Stimulated activated CD8-positive, alpha-beta memory T cell treated with anti-CD3 and anti-CD28 coated beads, Interleukin-7, amount 100 ng/mL, for 24 hours (primary cell): ENCODE measurements at places on chromosomes 12 and 14.

DNA sequence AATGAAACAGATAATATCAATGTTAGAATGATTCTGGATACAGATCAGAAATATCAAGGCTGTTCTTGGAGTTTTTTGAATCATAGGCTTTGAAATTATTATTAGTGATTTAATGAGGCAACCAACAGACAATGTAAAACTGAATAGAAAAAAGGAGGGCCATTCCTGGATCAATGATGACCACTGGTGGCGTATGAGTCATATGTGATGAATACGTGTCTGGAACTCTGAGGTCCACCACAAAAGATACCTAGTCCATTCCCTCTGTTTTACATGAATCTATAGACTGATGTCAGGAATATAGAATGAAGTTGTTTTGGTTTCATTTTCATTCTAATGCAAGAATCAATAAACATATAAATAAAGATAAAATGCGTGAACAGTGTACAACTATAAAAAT, 78.3 kb upstream of the RTL1 start:
- DNase-seq = no peak

DNA sequence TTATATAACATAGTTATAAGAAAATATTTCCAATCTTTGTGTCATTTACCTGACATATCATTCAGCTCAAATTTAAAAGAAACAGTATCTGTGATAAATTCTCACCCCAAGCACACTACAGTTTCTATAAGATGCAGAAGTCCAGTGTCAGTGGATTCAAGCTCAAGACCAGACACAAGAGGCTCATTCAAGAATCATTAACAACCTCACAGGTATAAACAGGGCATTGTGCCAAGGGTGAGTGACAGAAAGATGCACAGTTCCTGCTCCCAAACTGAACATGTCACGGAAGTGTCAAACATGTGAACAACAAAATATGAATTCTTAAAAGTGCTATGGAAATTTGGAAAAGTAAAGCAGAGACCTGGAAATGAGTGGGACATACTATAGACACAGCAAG, 12.8 kb downstream of the ATP2B1 start:
- DNase-seq = no peak

DNA sequence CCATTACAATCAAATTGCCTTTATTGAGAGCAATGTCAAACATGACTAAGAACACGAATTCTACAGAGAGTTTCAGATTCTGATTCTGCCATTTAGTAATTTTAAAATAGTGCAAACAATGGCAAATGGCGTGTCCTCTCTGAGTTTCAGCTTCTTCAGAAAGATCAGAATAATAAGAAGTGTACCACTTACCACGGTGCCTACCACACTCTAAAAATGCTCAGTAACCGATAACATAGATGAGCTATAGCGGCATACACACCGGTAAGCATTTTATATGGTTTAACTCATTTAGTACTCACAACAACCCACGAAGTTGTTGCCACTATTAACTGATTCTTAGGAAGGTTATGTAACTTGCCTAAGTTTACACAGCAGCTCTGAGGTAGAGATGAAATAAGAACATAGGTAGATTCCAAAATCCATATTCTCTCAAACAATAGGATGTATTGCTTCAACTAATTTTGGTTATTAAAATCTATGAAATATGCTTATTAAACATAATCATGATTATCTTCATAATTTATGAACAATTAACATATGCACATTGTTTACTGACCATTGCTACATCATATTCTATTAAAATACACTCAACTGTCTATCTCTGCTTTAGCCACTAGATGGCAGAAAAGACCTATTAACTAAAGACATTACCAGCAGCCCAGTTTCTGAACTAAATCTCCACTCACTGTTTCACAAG, 38.3 kb downstream of the SLC6A15 start:
- no peak for DNase-seq

DNA sequence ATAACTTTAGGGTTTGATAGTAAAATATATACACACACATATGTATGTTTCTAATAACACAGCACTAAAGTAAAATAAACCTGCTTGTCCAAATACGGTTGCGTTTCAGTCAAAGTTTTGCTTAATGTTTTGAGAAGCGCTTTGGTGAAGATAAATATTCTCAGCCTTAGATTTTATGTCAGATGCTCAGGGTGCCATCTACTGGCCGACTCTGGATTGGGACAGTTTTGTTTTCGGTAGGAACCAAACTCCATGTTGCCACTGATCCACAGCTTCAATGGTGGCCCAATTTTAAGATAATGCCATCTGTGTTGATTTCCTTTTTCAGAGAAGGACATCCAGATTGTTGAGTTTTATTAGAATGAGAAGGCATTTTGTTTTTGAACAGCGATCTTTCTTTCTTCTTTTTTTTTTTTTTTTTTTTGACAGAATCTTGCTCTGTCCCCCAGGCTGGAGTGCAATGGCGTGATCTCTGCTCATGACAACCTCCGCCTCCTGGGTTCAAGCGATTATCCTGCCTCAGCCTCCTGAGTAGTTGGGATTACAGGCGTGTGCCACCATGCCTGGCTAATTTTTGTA, 43.1 kb downstream of the LLPH start:
- peak; percentile 24 for DNase-seq

DNA sequence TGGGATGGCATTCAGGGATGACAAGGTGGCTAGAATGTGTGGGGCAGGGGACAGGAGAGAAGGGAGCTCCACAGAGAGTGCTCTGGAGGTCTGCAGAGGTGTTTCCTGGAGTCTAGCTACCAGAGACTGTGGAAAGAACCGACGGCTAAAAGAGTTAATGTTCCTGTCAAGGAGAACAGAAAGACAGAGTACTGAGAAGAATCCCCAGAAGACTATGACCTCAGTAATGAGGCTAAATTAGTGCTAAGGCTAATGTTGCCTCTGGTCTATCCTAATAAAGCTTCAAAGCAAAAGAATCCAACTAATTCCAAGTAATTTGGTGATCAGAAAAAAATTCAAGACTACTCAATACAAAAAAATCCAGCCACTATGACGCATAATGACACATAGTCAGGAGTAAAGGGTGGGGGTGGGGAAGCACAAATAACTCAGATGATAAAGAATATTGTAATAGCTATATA, 44.7 kb downstream of the FERMT2 start:
- no peak for DNase-seq

- no peak for DNase-seq
These were observed 10.4 kb downstream of the ACTN1 start for GRCh38 chr14:68968721-68969120.

GRCh38 chr12:12819752-12820311, 6.7 kb downstream of the DDX47 start:
- DNase-seq = no peak

DNA sequence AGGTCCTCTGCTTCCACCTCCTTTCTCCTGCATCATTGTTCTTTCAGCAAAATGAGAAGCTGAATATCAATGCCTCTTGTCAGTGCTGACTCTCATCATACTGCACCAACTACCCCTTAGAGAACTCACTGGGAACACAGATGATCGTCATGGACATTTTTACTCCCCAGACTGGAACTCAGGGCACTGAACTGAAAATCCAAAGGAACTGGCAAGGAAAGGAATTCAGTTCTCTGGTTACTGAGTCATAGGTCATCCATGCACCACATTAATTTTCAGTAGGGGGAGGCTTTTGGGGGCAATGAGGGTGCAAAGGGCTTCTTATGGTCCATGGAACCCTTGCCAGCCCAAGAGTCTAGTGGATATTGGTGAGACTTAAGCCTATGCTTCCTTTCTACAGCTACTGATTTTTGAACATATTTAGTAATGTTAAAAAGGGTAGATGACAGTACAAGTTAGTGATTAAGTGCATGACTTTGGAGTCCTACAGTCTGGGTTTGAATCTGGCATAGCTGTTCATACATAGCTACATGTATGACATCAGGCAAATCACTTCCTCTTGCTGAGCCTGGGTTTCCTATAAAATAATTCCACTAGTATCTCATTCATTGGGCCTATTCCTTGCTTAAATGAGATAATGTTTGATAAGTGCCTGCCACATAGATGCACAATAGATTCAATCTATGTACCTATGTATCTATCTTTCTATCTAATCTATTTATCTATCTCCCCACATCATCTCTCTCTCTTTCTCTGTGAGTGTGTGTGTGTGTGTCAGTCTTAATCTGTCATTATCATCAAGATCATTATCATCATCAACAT, 29.2 kb downstream of the BBS10 start:
- no peak for DNase-seq

GRCh38 chr14:71354801-71355200, 447.5 kb downstream of the PCNX1 start:
- no peak for DNase-seq

DNA sequence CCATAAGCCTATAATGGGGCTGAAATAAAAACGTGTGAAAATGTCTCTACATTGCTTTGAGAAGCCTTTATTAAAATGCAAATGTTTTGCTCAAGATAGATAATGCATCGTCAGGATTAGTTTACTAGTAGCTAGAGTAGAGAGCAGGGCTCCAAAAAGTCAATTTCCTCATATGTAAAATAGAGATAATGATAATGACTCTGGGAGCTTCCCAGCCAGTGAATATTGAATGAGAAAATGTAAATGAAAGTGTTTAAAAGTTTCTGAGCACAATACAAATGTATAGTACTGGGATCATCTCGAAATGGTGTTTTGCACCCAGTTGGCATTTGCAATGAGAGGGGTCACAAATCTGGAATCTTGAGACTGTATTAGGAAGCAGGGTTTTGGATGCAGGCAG, 135.3 kb downstream of the OTOGL start:
- DNase-seq = no peak

DNA sequence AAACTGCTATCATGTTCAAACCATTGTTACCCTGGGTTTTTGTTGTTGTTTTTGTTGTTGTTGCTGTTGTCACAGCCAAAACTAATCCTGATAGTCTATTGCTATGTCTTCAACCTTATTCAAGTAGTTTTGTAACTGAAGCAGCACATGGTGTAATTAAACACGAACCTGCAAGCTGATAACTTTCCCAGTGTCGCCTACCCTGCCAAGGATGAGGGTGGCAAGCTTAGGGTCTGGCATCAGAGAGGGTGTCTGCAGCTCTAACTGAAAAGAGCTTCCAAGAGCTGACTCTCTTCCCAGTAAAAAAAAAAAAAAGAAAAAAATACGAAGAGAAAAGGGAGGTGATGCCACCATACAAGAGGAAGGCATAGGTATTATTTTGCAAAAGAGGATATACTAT, 86.3 kb upstream of the BCL2L14 start:
- no peak for DNase-seq

GRCh38 chr12:113469949-113470743, 1.5 kb downstream of the LHX5 start:
- no peak for DNase-seq

DNA sequence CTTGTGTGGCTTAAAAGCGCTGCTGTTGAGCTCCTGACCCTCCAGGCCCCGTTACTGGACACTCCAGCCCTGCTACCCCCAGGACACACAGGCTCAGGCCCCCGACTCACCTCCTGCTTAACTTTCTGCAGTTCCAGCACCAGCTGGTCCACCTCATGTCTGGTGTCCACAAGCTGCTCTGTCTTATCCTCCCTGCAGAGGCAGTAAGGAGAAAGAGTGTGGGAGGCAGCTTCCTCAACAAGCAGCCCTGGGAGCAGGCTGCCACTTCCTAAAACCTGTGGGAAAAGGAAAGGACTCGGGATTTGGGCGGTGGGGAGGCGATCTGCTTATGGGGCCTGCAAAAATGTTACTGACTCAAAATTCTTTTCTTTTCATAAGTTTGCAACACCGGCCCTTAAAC, 79.2 kb downstream of the CCDC88C start:
- no peak for DNase-seq

- no peak for DNase-seq
These were observed 16.6 kb downstream of the ZFYVE21 start for GRCh38 chr14:103731916-103732867.

GRCh38 chr12:57444744-57445143, 10.2 kb downstream of the INHBC start:
- no peak for DNase-seq

- DNase-seq = no peak
These were observed 143.8 kb downstream of the BCL11B start for GRCh38 chr14:99128185-99128584.

GRCh38 chr14:64681796-64682710, 22.2 kb upstream of the PLEKHG3 start:
- no peak for DNase-seq

- no peak for DNase-seq
These were observed 22.4 kb upstream of the LRRC10 start for GRCh38 chr12:69633061-69633460.

DNA sequence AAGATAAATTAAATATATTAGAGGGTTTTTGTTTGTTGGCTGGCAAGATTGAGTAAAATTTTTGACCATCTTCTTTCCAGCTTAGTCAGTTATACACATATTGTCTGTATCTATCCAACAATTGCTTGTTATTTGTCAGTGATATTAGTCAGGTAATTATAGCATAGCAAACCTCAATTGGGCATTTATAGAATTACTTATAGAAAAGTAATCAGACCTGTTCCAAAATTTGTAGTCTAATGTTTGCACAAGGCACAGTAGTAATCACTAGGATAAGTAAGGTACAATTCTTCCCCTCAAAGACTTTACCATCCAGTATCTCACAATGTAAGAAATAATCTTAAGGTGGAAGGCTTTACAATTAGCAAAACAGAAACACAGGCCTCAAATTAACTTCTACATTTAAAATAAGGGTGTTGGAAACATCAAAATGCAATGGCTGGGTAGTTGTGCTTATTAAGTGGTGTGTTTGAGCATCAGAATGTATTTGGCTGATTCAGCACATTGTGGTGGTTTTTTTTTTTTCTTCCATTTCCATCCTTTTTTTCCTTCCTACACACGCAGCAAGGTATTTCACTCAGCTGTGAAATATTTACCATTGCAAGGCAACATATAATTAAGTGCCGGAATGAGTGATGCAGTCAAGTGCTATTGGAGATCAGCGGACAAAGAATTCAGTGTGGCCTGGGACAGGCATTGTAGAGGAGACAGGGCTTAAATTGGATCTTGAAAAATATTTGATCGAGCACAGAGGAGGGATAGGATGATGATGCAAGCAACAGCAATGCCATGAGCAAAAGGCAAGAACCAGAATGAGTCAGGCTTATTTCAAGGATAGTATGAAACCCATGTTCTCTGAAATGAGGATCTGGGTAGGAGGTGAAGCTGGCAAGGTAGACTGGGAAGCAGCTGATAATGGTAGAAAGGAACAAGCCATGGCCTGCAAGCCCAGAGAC, 178.2 kb downstream of the AKAP6 start:
- no peak for DNase-seq

DNA sequence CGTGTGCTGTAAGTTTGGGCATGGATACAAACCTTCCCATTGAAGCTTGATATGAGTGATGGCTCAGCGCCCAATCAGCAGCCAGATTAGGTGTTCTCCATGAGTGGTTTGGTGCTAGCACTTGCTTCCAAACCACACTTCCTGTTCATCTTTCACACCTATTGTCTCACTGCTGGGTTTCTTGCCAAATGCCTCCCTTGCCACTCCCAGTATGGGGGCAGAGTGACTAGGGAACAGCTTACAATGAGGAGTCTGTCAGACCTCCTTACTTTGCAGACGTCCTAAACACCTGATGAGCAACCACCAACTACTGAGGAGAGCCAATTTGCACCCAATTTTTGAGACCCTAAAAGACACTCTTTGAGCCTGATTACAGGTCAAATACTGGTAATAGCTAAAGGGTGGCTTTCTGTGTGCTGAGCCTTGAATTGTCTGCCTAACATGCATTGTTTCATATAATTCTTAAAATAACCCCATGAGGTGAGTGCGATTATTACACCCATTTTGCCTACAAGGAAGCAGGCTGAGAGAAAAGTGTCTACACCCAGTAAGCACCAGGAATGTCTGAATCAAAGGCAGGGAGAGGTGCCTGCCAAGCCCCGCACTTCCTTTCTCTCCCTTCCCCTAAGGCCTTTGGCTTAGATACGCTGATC, 48.4 kb upstream of the FOS start:
- DNase-seq = peak; percentile 12

- no peak for DNase-seq
These were observed 6.9 kb downstream of the HECTD1 start for GRCh38 chr14:31200702-31200990.

- no peak for DNase-seq
These were observed 26.9 kb downstream of the GLIPR1L1 start for GRCh38 chr12:75361408-75361807.
